ENCODE measurements at places on chromosomes 11 and 22. TPM values are rescaled to one million over a fixed set of nuclear protein-coding genes. Genes with fewer than 3 reads are reported as not detected.

- DNase-seq: no peak
Measured at GRCh38 chr11:73151416-73151815, 9.3 kb upstream of the FCHSD2 start.

DNA sequence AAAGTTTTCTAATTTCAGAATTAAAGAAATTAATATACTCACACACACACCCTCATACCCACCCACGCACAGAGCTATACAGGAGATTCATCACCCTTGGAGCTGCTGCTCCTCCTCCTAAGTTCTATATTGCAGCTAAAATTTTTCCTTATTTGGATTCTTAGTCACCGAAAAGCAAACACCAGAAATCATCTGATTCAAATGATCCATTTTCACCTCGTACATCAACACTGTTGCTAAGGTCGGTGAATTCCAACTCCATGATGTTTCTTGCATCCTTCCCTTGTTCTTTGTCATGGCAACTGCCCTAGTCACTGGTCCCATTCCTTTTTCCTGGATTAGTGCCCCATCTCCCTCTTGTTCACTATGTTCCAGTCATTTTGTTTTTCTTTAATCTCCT is 286.2 kb downstream of the GRM5 start:
- peak; percentile 1 for DNase-seq

DNA sequence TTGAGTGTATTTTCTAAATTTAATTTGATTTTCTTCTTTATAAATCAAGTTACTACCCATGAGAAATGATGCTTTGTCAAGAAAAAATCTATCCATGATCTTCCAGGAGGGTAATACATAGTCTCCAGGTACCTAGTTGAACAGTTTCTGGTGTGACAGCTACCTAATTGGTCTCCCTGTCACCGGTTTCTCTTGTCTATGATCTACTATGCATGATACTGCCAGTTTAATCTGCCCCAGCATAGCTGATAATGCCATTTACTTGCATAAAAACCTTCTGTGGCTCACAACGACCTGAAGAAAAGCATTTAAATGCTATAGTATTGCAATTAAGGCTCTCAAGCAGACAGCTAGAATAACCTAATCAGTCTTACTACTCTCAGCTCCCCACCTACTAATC is 349.5 kb downstream of the DLG2 start:
- no peak for DNase-seq

DNA sequence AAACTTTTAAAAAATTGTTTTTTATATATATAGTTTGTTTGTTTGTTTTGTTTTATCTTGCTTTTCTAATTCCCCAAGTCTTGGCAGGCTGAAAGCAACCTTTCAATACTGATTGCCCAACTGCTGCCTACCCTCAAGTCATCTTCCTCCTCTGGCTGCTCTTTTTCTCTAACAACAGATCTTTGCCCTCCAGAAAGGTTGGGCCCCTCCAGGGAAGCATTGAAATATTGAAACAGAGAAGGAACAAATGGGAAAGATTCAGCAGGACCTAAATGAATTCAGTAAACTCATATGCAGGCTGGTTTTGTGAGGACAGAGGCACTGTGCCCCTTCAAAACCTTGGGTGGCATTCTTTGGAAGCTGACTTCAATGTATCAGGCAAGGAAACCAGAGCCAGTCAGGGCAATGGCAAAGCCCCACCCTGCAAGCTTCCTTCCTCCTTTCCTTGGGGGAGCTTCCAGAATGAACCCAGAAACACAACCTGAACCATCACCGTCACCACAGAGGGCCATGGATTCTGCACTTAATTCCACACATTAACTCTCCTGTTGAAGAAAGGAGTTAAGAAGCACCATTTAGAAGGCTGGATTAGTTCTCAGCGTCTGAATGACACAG is 815 bp upstream of the MS4A6A start:
- DNase-seq: no peak

- DNase-seq: no peak
Measured at GRCh38 chr22:45930324-45930723, 46.6 kb downstream of the WNT7B start.

The KDELR3 gene
- 39.8 TPM for total RNA-seq

The OR52E8 gene
- total RNA-seq: not detected

- no peak for DNase-seq
Measured at GRCh38 chr11:27018902-27019529, 21.6 kb upstream of the BBOX1 start.

- no peak for DNase-seq
Measured at GRCh38 chr22:36797911-36798673, 18.7 kb downstream of the PVALB start.

DNA sequence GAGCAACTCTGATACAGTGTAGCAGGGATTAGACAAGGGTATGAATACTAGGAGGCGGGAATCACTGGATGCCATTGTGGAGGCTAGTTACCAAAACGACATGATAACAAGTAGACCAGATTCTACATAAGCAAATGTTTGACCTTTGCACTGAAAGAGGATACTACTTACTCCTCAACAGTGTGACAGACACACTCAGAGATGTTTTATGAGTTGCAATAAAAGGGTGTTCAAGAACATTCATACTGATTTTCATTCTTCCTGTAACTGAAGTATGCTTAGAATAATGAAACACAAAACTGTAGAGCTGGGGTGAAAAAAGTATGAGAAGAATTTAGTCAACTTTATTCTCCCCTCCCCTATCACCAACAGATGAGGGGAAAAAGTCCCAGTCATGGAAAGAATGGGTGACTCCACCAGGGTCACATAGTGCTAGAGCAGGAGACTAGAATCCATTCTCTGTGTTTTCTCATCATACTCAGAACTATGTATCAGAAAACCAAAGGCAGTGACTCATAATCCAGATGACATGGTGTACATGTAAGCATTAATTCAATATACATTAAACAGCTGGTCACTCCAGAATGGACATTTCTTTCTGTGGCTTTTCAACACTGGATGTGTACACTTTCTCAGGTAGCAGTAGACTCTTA is 32.8 kb downstream of the ARHGAP20 start:
- DNase-seq: no peak

- DNase-seq: no peak
Measured at GRCh38 chr11:64220798-64221197, 5.2 kb downstream of the TRPT1 start.

The SMIM35 gene
- not detected for total RNA-seq

DNA sequence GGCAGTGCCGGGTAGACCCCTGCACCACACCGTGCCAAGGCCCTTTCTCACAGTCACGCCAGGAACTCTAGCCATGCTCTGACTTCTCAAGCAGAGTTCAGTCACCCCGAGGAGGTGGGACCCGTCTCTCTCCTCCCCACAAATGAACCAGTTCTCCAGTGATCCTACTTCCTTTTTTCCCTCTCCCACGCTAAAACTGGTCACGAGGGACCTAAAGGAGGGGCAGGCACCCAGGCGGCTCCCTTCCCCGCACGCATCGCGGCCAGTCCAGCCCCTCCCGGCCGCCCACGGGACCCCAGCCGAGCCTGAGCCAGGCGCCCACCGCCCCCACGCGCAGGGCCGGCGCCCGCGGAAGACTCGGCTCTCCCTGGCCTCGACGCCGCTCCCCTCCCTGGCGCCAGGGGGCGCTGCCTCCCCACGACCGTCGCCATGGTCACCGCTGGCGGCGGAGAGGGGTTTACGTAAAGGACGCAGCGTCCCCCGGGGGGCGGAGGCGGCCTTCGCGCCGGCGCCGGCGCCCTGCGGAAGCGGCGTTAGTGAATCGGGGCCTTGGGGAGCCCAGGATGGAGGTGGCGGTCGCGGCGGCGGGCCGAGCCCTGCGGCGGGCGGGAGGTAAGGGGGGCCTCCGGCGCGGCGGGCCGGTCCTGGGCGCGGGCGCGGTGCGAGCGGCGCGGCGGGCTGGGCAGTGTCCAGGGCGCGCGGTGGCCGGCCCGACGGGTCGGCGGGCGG is at the start of gene DAGLA:
DAGLA (plus strand) TSS at position 499 of the 729 bp plus-strand sequence. CDS start 39,765 bp downstream, outside the sequence.
- DNase-seq: peak; percentile 58

The ANKK1 gene
- not detected for total RNA-seq

DNA sequence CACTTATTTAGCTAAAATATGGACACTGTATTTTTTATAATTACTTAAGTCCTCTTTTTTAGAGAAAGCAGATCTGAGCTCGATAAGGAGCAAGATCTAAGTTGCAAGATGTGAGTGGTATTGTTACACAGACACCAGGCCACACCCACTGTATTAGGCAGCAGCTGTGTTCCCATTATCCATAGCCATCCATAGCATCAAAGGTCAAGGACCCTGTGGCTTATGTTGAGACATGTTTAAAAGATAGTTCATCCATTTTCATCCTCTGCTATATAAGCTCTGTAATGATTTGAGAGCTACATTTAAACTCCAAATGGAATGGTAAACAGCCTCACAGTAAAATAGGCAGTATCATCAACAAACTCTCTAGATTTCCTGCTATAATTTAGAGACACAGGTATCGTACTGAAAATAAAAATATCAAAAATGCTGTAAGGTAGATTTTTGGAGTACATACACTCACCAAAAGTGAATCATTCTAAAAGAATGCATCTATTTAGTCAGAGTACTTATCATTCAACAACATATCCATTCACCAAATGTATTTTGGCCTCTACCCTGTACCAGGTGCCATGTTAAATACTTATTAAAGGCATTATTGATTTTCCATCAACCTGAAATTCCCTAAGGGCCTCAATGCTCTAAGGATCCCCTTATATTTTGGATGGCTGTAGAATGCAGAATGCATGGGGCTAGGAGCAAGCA is 574.0 kb downstream of the LRRC4C start:
- no peak for DNase-seq

DNA sequence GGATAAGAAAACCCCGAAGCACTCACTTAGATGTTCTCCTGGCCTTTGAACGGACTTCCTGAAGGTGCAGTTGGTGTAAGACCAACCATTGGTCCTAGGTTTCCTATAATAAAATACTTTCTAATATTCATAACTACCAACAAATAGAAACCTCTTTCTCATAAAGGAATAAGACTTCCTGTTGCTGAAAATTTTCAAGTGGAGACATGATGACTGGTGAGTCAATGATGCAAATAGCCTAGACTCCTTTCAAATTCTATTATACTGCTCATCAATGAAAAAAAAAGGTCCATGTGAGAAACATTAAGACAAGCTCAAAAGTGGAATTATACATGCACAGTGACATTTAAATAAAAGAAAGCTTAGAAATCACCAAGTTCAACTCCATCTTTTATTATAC is 862.8 kb downstream of the FAM181B start:
- DNase-seq: no peak

The TUBA8 gene
- 0.46 TPM for total RNA-seq

DNA sequence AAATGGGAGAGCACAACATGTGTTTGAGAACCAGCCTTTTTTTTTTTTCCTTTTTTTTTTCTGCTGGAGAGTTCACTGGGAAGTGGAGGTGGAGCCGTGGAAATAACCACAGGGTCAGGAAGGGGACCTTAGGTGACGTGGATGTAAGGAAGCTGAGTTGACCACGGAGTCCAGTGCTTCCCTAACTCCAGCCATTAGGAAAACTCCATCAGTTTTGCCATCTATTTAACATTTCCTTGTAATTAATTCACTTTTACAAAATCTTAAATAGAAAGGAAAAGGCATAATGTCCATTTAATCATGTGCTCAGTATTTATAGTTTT is 2.0 kb upstream of the CDK2AP2 start:
- DNase-seq: no peak

DNA sequence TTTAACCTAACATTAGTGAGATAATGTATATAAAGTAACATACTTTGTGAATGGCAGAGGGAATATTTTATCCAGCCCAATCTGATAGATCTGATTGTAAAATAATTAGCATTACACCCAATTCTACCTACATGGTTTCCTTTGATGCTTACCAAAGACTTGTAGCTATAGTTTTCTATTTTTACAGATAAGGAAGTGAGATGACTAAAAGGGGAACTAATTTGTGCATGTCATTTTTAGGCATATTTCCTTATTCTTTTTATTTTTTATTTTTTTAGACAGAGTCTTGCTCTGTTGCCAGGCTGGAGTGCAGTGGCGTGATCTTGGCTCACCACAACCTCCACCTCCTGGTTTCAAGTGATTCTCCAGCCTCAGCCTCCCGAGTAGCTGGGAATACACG is 793.7 kb upstream of the LRRC4C start:
- no peak for DNase-seq

DNA sequence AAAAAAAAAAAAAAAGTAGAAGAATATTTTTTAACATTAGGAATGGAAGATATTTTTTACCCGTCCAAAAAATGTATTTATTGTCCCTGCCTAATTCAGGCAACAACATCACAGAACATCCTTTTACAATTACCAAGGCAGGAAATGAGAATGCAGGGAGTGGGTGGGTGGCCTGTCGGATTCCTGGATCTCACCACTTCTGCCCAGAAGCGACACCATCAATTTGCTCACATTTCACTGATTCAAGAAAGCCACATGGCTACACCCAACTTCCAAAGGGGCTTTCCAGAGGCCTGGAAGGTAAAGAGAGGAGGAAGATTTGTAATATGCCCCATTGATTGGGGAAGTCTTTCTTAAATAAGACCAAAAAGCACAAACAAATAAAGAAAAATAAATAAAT is 93.8 kb upstream of the CLPB start:
- DNase-seq: no peak

The GAS2L1 gene
- 15.5 TPM for total RNA-seq

The RNF121 gene
- 24.2 TPM for total RNA-seq

The OR8D4 gene
- not detected for total RNA-seq

DNA sequence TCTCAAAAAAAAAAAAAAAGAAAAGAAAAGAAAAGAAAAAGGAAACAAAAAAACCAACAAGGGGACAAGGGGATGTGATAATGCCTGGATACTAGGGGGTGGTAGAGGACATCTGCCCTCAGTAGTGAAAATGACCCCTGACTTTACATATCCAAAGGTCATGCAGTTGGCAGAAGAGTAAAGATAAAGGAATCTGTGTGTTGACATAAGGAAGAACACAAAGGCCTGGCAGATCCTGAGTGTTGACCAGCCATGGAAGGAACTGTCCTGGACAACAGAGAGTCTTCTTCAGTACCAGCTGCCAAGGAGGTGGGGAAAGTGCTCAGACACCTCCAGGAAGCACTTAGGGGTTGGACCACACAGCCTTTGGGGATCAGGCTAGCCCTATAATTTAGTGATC is 12.6 kb downstream of the SLC43A1 start:
- no peak for DNase-seq

The RIC3 gene
- not detected for total RNA-seq

GRCh38 chr11:115912484-115912945 is 408.3 kb upstream of the CADM1 start:
- DNase-seq: no peak

- no peak for DNase-seq
Measured at GRCh38 chr11:68002938-68003845, 705 bp downstream of the UNC93B1 start.

The GP1BB gene
- 3.5 TPM for total RNA-seq

GRCh38 chr22:48640890-48641841 is 1186.5 kb downstream of the BRD1 start:
- no peak for DNase-seq

The CHEK1 gene
- 44.2 TPM for total RNA-seq
